ENCODE measurements at places on chromosomes 16 and 17. TPM values are rescaled to one million over a fixed set of nuclear protein-coding genes. Genes with fewer than 3 reads are reported as not detected.
A peak's percentile ranks its signal among the peaks of the same experiment; 100 is the strongest.

SPATA20 gene
- 194 TPM for total RNA-seq

- DNase-seq, result no peak
- no peak overlapping the region for H3K4me3 ChIP-seq
- H3K27me3 ChIP-seq, result no peaks in the 10 kb centered on the region
- peaks cover 25% of the 10 kb centered on the region for H3K4me1 ChIP-seq
Observed at GRCh38 chr17:57899822-57900221, 50.0 kb upstream of the MRPS23 start.

TEKT1 gene
- 0.28 TPM for total RNA-seq

DNA sequence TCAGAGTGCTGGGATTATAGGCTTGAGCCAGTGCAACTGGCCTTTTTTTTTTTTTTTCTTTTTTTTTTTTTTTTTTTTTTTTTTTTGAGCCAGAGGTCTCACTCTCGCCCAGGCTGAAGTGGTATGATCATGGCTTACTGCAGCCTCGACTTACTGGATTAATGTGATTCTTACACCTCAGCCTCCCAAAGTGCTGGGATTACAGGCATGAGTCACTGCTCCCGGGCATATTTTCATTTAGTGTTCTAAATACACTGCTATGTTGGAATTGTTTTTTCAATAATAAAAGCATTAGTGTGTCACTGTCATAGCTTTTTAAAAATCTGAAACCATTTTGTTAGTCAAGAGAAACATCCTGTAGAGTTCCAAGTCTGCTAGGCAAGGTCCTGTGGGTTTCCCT is 40.3 kb downstream of the NDE1 start:
- peaks cover 22% of the 10 kb centered on the region for H3K36me3 ChIP-seq
- H3K4me1 ChIP-seq, result no peaks in the 10 kb centered on the region
- no peak overlapping the region for H3K4me3 ChIP-seq
- H3K27me3 ChIP-seq, result no peaks in the 10 kb centered on the region

- no peaks in the 10 kb centered on the region for H3K36me3 ChIP-seq
- H3K4me1 ChIP-seq, result no peaks in the 10 kb centered on the region
- H3K27ac ChIP-seq, result no peak overlapping the region
- H3K4me3 ChIP-seq, result no peak overlapping the region
- no peak for DNase-seq
Observed at GRCh38 chr17:33115366-33115765, 123.7 kb downstream of the SPACA3 start.

- no peak for DNase-seq
- H3K4me3 ChIP-seq, result no peak overlapping the region
- no peaks in the 10 kb centered on the region for H3K4me1 ChIP-seq
Observed at GRCh38 chr17:16905593-16906191, 66.2 kb downstream of the TNFRSF13B start.

HS3ST6 gene
- not detected for total RNA-seq

DNA sequence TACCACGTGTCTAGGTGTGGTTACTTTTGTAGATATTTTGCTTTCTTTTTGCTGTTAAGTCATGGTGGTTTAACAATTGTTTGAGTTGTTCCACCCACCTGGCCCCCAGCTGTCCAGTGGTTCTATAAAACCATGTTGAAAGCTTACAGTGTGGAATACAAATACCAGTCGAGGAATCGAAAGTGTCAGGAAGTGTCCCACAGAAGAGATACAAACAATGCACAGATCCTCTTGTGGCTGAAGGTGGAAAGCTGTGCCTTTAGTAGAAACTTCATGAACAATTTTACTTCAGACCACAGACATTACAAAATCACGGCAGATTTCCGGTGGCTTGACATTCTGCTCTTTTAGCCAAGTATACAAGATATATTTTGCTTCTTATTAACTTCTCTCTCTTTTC is 782.4 kb upstream of the SOX9 start:
- peaks cover 78% of the 10 kb centered on the region for H3K27me3 ChIP-seq
- no peaks in the 10 kb centered on the region for H3K4me1 ChIP-seq
- no peak overlapping the region for H3K27ac ChIP-seq

GRCh38 chr17:68576137-68576536 is 25.0 kb downstream of the FAM20A start:
- peaks cover 11% of the 10 kb centered on the region for H3K4me1 ChIP-seq
- H3K27me3 ChIP-seq, result no peaks in the 10 kb centered on the region
- no peak overlapping the region for H3K27ac ChIP-seq
- no peak overlapping the region for H3K4me3 ChIP-seq

TPSD1 gene
- total RNA-seq, result not detected

DNA sequence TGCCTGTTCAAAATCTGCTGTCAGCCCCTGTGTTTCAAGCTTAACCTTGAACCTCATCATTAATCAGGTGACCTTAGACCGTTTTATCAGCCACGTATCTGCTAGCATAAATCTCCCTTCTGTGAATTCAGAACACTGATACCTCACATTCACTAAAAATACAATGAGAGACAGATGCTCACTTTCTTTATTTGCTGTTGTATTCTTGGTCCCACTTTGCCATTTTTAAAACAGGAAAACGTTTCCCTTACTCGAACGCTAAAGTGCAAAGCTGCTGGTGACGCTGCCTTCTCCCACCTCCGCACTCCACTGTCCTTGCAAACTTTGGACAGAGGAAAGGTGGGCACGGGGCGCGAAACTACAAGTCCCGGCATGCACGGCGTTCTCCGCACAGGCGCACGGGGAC is 220 bp upstream of the ARHGAP44 start:
- no peak for DNase-seq
- no peaks in the 10 kb centered on the region for H3K36me3 ChIP-seq
- no peaks in the 10 kb centered on the region for H3K27me3 ChIP-seq
- H3K4me3 ChIP-seq, result peak overlapping the region; percentile 92
- H3K27ac ChIP-seq, result no peak overlapping the region
- peaks cover 2% of the 10 kb centered on the region for H3K4me1 ChIP-seq

ALOX12B gene
- 1.6 TPM for total RNA-seq

DNA sequence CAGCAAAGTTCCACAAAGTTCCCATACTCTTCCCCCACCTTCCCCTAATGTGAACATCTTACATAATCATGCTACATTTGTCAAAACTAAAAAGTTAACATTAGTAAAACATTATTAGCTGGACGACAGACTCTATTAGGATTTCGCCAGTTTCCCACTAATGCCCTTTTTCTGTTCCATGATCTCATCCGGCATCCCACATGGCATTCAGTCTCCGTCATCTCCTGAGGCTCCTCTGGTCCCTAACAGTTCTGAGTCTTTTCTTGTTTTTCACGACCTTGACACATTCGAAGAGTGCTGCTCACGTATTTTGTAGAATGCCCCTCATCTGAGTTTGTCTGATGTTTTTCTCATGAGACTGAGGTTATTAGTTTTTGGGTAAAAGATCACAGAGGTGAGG is 8.8 kb upstream of the MPRIP start:
- no peaks in the 10 kb centered on the region for H3K27me3 ChIP-seq
- H3K36me3 ChIP-seq, result no peaks in the 10 kb centered on the region
- H3K4me3 ChIP-seq, result no peak overlapping the region
- no peak for DNase-seq
- H3K27ac ChIP-seq, result no peak overlapping the region

- H3K27me3 ChIP-seq, result no peaks in the 10 kb centered on the region
- H3K36me3 ChIP-seq, result no peaks in the 10 kb centered on the region
- no peaks in the 10 kb centered on the region for H3K4me1 ChIP-seq
- H3K4me3 ChIP-seq, result no peak overlapping the region
- no peak overlapping the region for H3K27ac ChIP-seq
- DNase-seq, result peak; percentile 7
Observed at GRCh38 chr16:84482001-84482891, 22.2 kb downstream of the MEAK7 start.

DNA sequence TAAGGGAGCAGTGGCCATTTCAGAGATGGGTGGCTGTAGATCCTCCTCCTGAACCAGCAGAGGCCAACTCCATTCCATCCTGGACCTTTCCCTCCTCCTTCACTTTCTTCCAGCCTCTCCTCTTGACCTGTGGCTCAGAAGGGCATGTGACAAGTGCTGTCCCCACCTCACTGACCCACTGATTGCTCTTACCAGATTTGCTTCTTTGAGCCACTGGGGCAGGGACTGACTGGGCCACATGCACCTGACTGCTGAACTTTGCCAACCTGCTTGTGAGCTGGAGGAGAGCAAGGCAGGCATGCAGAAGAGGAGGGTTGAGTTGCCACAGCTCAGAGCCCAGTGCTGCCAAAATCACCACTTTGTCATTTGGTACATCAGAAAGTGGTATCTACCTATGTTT is 68.3 kb downstream of the MSI2 start:
- H3K4me3 ChIP-seq, result no peak overlapping the region
- no peak for DNase-seq
- no peak overlapping the region for H3K27ac ChIP-seq
- H3K36me3 ChIP-seq, result no peaks in the 10 kb centered on the region
- H3K27me3 ChIP-seq, result no peaks in the 10 kb centered on the region

DNA sequence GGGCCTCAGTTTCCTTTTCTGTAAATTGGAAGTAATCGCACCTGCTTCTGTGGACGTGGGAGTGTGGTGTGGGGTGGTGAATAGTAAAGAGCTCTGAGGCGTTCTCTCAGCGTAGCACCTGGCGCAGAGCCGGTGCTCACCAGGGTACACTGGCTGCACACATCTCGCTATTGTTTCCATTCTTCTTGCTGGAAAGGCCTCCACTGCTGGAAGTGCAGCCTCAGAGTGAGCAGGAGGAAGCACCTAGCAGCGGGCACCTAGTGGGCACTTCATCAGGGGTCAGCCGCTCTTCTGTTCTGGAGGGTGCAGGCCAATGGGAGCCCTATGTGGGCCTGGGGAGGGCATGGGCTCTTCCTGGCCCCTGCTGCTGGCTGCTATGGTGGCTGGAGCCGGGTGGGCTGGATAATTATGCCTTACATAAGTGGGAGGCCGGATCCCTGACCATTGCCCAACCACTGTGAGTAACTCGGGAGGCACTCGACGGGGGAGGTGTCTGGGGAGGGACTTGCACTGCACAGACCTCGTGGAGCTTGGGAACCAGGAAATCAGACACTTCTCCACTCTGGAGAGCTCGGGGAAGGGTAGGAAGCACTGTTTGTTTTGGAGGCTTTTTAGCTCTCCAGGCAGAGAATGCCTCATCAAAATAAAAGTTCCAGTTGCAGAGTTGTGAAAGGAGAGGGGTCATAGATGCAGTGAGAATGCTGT is 1.7 kb downstream of the MAP2K3 start:
- H3K27ac ChIP-seq, result peak overlapping the region; percentile 45
- peak overlapping the region; percentile 10 for H3K4me3 ChIP-seq
- peaks cover 4% of the 10 kb centered on the region for H3K27me3 ChIP-seq
- no peaks in the 10 kb centered on the region for H3K36me3 ChIP-seq
- peaks cover 12% of the 10 kb centered on the region for H3K4me1 ChIP-seq

GSDMA gene
- not detected for total RNA-seq

DNA sequence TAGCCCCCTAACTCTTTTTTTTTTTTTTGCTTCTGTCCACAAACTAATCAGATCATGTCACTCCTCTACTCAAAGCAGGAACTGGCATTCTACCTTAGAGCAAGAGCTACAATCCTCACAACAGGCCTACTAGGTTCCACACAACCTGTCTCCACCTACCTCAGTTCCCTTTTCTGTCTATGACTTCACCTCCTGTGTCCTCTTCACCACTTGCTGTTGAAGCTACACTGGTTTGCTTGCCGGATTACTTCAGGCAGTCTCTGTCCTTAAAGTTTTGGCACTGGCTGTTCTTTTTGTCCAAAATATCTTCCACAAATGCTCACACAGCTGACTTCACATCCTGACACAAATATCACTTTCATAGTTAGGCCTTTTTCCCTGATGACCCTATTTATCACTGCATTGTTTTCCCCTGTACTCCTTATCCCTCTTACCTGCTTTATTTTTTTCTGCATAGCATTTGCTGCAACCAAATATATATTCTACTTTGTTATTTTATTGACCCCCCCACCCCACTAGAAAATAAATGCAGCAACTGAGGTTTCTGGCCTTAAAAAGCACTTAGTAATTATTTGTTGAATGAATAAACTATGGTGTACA is 72.0 kb downstream of the KANSL1 start:
- no peaks in the 10 kb centered on the region for H3K27me3 ChIP-seq
- H3K27ac ChIP-seq, result peak overlapping the region; percentile 74
- no peak for DNase-seq
- no peak overlapping the region for H3K4me3 ChIP-seq
- no peaks in the 10 kb centered on the region for H3K36me3 ChIP-seq

GRCh38 chr16:27405546-27406451 is 3.8 kb downstream of the IL21R start:
- no peaks in the 10 kb centered on the region for H3K27me3 ChIP-seq
- no peaks in the 10 kb centered on the region for H3K4me1 ChIP-seq
- DNase-seq, result no peak
- H3K27ac ChIP-seq, result no peak overlapping the region
- H3K36me3 ChIP-seq, result no peaks in the 10 kb centered on the region

AIPL1 gene
- not detected for total RNA-seq

GRCh38 chr17:4899341-4900230 is at the start of gene C17orf107:
TSS of gene C17orf107 (plus strand) at chr17:4899536. CDS start at chr17:4899763, 227 bp downstream.
- peak within 1 kb of the TSS; percentile 26 for H3K4me3 ChIP-seq
- H3K4me1 ChIP-seq, result peaks cover 5% of the 10 kb centered on the region
- peaks cover 3% of the 10 kb centered on the region for H3K36me3 ChIP-seq
- DNase-seq, result peak; percentile 56
- no peaks in the 10 kb centered on the region for H3K27me3 ChIP-seq

WFDC1 gene
- 18.9 TPM for total RNA-seq

DNA sequence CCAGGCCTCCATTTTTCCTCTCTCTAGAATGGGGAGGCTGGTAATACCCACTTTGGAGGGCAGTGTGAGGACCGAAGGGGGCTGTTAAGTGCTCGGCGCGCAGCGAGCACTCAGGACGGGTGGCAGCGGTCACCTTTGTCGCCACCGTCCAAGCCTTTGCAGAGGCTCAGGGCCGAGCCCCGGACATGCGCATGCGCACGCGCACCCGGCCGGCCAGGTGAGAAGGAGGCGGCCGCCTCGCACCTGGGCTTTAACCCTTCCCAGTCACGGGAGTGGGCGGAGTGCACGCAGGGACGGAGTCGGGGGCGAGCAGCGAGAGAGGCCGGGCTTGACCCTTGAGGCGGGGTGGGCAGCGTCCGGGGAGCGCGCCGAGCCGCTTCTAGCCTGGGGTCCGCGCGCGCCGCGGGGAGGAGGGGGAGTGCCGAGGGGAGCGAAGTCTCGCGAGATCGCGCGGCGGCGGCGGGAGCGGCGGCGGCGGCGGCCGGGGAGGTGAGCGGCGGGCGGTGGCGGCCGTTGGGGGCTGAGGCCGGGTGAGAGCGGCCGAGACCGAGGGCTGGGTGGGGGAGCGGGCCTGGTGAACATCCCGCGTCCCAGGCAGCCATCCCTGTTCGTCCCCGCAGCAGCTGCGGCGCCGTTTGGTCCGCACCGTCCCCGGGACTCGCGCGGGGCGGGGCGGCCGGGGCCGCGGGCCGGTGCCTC is at the start of gene MRTFB:
TSS of gene MRTFB (plus strand) at position 443 of the 699 bp plus-strand sequence. CDS start 69,288 bp downstream, outside the sequence.
- H3K4me3 ChIP-seq, result peak within 1 kb of the TSS; percentile 96
- H3K27me3 ChIP-seq, result no peaks in the 10 kb centered on the region
- H3K27ac ChIP-seq, result peak within 1 kb of the TSS; percentile 79
- no peaks in the 10 kb centered on the region for H3K36me3 ChIP-seq
- H3K4me1 ChIP-seq, result peaks cover 7% of the 10 kb centered on the region

Measured in cardiac muscle cell (in vitro differentiated cells and primary cell).